Stimulated activated CD8-positive, alpha-beta memory T cell treated with anti-CD3 and anti-CD28 coated beads, Interleukin-7, amount 100 ng/mL, for 48 hours (primary cell): ENCODE measurements at places on chromosomes 13 and 19.

DNA sequence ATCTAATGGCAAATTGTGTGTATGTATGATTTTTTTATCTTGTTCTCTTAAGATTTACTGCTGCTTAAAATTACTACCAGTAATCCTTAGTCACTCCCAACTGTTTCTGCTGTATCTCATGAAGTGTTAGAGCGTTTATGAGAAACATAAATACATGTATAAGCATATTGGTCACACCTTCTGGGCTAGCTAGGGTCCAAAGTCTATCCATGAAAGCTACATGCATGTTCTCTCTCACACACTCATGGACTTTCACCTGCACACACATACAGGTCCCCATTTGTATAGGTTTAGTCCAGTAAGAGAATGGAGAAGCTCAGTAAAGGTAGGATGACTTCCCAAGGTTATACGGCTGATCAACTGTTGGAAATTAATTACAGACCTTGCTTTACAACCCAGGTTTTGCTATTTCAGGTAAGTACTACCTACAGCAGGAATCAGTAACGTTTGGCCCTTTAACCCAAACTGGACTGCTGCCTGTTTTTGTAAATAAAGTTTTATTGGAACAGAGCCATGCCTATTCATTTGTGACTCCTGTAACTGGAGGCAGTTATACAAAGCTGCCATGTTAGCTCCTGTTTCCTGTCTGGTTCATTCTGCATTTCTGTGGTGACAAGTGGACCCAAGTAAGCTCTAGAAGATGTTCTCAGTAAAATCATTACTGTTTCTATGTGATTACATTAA is 15.3 kb downstream of the METTL21C start:
- DNase-seq, result no peak

DNA sequence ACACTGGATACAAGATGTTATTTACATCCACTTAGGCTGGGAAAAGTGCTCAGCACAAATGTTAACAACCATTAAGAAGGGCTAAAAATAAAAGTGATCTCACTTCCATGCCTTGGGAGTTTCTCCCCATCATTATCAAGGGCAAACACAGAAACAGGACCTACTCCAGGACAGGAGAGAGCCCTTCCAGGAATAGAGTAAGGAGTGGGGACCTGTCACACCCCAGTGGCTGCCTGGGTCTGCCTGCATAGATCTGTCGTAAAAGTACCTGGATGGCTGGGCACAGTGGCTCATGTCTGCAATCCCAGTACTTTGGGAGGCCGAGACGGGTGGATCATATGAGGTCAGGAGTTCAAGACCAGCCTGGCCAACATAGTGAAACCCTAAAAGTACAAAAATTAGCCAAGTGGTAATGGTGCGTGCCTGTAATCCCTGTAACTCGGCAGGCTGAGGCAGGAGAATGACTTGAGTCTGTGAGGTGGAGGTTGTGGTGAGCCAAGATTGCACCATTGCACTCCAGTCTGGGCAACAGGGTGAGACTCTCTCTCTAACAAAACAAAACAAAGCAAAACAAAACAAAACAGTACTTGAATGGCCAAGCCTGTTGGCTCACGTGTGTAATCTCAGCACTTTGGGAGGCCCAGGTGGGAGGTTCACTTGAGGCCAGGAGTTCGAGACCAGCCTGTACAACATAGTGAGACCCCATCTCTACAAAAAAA is 5.6 kb downstream of the ATP8A2 start:
- no peak for DNase-seq

DNA sequence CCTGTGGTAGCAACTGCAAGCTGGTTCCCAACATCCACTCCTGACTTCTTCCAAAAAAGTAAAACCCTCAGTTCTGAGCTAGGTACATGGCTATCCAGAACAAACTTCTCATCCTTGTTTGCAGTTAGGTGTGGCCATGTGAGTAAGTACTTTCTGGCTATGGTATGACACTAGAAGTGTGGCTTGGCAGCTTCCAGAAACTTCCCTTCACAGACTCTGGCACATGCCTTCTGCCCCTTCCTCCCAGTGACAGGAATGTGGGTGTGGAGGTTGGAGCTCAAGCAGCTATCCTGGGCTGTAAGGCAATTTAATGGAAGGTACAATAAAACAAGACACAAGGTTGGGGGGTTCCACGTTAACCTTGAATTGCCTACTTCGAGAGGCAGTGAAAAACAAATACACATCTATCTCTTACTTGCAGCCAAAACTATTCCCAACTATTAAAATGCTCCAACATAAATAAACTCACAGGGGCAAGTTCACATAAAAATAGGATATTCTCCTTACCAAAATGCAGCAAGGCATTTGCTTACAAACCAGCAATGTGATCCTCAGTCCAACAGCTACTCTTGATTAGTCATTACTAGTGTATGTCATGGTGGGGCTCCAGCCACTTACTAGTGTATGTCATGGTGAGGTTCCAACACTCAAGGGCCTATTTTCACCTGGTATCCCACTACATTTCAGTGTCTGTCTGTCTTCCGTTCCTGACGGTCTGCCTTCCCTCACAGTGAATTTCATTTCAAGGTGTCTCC is 3.1 kb downstream of the SMG9 start:
- DNase-seq, result no peak

- no peak for DNase-seq
These were observed 187.2 kb downstream of the EFNB2 start for GRCh38 chr13:106348075-106348840.

DNA sequence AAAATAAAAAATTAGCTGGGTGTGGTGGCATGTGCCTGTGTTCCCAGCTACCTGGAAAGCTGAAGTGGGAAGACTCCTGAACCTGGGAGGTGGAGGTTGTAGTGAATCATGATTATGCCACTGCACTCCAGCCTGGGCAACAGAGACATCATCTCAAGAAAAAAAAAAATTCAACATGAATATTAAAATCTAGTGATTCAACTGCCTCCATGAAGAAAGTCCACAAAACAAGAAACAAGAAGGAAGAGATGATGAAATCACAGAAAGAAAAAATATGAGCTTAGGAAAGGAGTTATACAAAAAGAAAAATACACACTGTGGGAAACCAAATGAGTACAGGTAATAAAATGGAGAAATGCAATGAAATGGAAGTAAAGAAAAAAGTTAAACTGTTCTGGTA is 99.6 kb upstream of the SIAH3 start:
- DNase-seq, result no peak

DNA sequence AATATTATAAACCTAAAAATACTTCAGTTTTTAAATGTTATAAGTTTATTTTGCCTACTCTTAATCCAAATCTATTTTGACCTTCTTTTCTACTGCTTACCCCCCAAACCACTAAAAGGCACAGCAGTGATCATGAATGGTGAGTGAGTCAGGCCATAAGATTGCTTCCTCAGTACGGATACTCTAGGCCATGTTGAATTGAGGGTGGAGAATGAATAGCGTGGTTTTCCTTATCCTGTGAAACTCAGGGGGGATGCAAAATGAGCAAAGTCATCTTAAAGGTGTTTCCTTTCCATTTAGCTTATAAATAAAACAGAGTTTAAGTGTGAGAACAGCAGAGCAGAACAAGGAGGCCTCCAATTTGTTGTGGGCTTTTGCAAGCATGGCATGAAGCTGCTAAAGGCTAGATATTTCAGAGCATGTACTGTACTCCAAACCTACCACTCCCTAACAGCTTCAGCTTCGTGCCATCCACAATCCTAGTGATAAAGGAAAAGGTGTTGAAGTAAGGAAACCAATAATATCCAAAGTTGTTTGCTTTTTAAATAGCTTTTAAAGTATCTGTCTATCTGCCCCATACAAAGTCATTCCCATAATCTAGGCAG is 25.0 kb downstream of the SERPINE3 start:
- no peak for DNase-seq

- no peak for DNase-seq
These were observed 175.1 kb downstream of the ITGBL1 start for GRCh38 chr13:101627556-101627943.

DNA sequence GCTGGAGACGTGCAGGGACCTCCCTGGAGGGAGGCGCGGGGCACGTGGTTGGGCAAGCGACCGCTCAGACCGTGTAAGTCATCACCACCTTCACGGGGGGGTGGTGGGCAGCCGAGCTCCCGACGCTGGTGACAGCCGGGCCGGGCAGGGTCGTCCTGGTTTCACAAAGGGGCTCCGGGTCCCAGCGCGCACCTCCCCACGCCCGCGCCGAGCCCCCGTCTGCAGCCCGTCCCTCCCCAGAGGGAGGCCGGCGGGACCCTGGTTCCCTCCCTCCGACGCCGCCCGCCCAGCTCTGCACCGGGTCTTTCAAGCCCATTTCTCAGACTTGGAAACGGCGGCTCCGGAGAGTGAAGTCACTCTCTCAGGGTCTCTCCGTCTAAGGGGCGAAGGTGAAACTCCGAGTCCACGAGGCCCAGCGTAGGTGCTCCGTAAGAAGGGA is 729 bp upstream of the ARID3A start:
- DNase-seq, result peak; percentile 66

GRCh38 chr13:18943721-18944391 is 237.8 kb downstream of the TUBA3C start:
- no peak for DNase-seq

DNA sequence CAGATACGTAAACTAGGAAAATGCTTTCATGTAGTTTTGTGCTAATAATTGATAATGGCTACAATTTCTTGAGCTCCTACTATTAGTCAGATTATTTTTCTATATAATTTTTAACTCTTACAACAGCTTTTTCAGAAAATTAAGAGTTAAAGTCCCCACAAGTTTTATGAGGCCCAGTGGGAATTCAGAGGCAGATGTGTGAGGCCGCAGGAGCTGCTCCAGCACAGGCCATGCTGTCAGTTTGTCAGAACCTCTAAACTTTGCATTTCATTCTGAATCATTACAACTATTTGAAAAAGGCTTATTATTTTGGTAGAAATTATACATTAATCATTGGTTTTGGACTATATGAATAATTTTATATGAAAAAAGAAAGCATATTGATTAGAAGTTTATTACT is 370.8 kb downstream of the MYO16 start:
- DNase-seq, result no peak

GRCh38 chr13:110418944-110419343 is 111.9 kb downstream of the COL4A2 start:
- no peak for DNase-seq

DNA sequence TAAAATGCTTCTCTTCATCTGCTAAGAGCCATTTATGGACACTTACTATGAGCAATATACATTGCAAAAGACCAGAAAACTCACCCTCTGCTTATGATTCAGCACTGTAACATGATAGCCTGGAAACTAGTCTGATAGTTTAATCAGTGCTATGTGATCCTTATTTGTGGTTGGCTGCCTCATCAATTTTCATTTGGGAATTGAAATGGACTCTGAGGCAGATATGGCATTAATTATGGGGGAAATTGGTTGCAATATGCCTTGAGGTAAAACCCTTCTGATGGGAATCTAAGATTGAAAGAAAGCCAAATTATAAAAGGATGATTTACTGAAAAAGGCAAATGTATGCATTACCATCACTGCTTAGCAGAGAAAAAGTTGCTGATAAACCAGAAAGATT is 33.5 kb downstream of the FAM216B start:
- DNase-seq, result no peak

DNA sequence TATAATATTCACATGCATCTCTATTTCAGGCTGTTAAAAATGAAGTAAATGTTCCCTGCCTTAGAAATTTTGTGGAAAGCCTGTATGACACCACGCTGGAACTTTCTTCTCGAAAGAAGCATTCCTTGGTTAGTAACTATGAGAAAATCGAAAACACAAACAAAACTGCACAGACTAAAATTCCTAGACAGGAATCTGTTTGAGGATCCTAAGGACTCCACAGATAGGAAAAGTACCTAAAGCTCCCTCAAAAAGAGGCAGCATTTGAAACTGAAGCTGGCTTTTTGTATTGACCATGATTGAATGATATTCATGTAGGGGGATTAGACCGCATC is 103.4 kb downstream of the FRY start:
- no peak for DNase-seq

DNA sequence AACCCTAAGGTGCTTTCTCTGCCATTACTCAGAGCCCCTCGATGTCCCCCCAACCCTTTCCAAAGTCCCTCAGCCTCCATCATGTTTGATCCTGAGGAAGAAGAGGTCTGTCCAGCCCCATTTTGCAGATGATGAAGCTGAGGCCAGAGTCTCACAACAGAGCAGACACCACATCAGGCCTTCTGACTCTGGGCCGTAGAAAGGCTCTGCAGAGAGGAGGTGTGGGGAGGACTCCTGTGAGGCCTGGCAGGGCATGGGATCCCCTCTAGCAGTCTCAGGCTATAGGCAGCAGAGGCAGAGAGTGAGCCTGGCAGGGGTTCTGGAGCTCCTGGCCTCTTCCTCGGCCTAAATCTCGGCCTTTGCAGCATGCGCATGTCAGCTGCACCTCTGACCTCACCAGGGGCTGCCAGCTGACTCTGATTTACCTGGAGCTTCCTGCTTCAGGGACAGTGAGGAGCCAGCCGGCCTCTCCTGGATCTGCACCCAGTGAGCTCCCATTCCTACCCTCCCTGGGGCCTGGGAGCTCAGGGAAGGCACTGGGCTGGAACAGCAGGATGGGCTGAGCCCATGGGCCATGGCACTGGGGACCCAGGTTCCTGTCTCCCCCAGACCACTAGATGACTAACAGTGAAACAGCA is 41.7 kb upstream of the VSTM2B start:
- DNase-seq, result no peak

DNA sequence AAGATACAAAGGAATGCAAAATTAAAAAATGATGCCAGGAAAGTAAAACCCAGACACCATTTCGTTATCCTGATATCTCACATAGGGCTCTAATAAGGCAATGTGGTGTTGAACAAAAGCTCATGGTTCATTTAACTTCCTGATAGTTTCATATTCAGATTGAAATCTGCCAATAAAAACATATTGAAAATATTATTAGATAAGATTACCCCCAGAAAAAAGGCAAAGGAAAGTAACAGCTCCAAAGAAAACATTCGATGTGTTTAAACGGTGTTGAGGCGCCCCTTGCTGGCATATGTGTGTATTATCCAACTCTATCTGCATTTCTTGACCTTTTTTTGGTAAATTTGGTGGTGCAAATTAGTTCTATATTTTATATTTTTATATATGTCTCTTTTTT is 75.9 kb downstream of the ESD start:
- no peak for DNase-seq

DNA sequence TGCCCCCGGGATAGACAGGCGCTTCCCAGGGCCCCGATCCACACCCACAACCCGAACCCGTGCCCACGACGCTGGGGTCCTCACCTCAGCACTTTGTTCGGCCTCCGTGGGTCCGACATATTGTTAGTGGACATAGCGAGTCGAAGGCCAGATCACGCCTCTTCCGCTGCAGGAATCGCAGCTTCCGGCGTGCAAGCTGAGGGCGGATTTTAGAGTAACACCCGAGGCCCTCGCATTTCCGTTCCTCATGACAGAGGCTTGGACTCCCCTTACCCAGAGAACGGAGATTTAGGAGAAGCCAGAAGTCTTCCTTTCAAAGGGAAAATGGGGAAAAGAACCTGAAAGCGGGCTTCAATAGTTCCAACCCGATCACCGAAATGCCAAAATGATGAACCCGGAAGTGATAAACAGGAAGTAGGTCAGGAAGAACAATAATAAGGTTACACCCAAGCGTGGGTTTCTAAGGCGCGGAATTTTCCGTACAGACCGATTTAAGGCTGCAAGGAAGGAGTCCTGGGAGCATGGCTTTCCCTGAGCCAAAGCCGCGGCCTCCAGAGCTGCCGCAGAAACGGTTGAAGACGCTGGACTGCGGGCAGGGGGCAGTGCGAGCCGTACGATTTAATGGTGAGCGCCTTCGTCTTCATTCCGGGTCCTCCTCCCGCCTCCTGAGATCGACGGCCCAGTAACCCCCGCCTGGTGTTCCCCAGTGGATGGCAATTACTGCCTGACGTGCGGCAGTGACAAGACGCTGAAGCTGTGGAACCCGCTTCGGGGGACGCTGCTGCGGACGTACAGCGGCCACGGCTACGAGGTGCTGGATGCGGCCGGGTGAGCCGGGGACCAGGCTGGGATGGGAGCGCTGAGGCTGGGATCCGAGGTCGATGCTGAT is 2.9 kb downstream of the WDR83 start:
- DNase-seq, result peak; percentile 50

- DNase-seq, result no peak
These were observed 167.7 kb downstream of the SPRY2 start for GRCh38 chr13:80173224-80173623.
